Retina (tissue), 1 donor: ENCODE measurements at places on chromosomes 12 and 14.

DNA sequence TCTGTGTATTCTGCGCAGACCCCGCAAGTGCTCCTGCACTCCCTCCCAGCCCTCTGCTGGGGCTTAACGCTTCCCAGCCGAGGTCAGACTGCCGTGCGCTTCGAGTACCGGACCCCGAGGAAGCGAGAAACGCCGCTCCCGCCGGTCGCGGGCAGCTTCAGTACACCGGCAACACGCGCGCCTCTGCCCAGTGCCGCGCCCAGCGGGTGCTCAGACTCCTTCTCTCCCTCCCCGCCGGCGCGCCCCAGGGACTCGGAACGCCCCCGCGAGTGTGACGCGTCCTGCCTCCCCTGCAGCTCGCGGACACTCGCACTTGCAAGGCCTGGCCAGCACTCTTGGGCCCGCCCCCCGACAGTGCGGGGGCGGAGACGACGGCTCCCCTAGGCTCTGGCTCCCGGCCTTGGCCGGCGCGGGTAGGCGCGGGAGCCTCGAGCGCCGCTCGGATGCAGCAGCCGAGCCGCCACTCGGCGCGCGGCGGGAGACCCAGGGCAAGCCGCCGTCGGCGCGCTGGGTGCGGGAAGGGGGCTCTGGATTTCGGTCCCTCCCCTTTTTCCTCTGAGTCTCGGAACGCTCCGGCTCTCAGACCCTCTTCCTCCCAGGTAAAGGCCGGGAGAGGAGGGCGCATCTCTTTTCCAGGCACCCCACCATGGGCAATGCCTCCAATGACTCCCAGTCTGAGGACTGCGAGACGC lies at the start of gene PTGER2:
Gene PTGER2 (plus strand): TSS at position 410 of the 692 bp plus-strand sequence. CDS start 237 bp downstream, at position 647.
- peak; percentile 85 for DNase-seq

DNA sequence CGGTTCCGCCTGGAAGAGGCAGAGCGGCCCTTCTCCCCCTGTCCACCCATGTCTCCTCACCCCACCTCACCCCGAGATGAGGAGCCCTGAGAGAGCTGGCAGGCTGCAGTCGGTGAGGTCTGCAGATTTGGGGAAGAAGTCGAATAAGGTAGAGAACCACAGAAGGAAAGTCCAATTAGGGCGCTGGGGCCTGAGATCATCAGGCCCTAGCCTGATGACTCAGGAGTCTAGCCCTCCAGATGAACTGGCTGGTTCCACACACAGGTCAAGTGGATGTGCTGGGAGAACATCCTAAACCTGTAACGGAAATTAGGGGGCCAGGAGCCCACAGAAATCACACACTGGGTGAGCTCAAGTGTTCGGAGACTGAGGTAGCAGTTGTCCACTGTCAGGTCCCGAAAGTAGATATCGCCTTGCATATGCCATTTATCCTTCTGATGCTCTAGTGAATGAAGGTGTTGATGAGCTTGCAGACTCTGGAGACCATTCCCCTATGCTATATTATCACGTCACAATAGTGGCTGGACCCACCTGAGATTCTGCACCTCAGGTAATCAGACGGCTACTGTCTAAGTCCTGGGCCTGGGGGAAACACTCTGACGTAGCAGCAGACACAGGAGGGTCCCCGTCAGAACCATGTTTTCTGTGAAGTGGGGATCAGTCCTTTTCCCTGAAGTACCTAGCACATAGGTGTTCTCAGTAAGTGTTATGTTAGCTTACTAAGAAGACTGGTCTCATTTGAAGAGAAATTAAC lies 886 bp upstream of the METTL17 start:
- DNase-seq, result peak; percentile 5

DNA sequence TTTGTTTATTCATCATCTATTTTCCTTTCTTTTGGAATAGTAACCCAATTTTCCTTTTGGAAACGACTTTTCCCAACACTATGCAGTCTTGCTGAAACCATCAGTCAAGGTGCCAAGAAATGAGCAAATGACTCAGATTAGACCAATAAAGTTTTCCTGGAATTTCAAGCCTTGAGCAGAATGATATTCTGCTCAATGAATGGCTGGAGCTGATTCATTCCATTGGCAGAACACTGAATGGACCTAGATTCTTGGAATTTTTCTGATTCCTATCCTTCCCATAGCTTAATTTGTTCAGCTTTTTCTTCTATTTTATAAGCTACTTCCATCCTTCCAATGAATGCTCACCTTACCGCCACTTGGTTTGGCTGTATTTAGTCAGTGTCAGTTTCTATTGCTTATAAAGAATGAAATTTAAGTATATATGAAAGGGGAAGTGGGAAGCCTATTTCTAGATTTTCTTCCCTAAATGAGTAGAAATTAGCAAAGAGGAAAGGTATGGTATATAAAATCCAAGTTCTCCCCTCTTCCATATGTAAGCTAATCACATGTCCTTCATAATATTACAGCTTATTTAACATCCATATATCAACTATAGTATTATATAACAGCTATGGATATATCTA lies 89.0 kb downstream of the C14orf39 start:
- DNase-seq, result no peak

- no peak for DNase-seq
Observed at GRCh38 chr12:52540531-52540930, 12.4 kb downstream of the KRT71 start.

- peak; percentile 87 for DNase-seq
Observed at GRCh38 chr12:3135522-3136461, 58.6 kb downstream of the TSPAN9 start.

DNA sequence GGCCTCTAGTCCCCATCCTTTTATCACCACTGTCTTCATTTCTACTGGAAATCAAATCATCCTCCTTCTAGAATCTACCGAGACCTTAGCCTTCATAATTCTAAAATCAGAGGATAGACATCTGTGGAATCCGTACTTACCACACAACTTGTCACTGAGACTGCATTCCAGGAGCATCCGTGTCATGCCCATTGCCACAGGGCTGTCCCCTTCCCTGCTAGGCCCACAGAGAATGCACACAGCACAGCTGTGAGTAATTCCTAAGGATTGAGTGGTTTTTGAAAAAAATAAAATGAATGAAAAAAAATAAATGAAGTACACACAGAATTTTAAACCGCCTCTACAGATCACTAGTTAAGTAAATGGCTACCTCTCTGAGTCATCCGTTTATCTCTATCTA lies 21.0 kb upstream of the MAGOHB start:
- DNase-seq, result no peak

GRCh38 chr12:63093084-63093483 lies 57.9 kb downstream of the AVPR1A start:
- DNase-seq, result no peak

DNA sequence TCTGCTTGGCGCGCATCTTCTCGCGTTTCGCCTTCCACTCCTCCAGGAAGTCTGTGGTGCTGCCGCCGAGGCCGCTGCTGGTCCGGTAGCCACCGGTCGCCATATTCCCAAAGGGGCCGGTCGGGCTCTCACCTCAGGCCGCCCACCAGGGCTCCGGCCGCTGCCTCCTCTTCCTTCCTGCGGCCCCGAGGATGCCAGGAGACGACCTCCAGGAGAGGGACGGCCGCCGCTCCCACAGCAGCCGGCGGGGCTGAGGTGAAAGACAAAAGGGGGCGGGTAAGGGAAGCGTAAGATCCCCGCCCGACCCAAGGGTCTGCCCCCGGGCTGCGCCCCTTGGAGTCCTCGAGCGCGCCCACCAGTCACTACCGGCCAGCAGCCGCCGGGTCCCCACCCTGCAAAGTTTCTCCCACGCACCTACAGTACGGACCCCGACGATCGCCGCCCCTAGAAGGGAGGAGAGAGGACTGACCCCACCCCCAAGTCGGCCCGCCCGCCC lies 574 bp downstream of the PAWR start:
- peak; percentile 87 for DNase-seq

GRCh38 chr12:11811008-11811407 lies 161.5 kb downstream of the ETV6 start:
- no peak for DNase-seq

DNA sequence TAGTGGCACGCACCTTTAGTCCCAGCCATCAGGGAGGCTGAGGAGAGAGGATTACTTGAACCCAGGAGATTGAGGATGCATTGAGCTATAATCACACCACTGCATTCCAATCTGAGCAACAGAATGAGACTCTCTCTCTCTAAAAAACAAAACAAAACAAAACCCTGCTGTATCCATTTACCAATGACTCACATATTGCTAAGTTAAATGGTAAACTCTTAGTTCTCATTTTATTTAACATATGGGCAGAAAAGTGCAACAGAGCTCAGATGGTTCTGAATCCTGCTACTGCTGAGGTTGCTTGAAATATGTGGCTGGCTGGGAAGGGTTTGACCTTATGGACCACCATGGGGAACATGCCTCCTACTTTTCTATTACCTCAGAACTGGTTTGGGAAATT lies 33.7 kb upstream of the CCNT1 start:
- no peak for DNase-seq

DNA sequence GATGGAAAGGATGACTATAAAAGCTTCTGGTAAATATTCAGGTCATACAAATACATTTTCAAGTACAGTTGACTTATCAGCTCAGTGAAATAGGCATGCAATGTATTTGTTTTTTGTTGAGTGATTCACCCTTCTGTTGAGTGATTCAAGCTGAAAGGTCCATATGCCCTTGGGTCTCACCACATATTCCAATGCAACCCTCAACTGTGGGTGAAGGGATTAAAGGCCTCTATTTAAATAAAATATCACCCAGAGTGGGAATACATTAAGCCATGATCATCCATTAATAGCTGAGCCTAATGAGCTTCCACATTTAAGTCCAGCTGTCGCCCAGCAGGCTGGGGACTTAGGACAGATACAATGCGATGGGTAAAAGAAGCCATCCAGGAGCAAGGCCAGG lies 120.2 kb downstream of the CRACR2A start:
- no peak for DNase-seq

DNA sequence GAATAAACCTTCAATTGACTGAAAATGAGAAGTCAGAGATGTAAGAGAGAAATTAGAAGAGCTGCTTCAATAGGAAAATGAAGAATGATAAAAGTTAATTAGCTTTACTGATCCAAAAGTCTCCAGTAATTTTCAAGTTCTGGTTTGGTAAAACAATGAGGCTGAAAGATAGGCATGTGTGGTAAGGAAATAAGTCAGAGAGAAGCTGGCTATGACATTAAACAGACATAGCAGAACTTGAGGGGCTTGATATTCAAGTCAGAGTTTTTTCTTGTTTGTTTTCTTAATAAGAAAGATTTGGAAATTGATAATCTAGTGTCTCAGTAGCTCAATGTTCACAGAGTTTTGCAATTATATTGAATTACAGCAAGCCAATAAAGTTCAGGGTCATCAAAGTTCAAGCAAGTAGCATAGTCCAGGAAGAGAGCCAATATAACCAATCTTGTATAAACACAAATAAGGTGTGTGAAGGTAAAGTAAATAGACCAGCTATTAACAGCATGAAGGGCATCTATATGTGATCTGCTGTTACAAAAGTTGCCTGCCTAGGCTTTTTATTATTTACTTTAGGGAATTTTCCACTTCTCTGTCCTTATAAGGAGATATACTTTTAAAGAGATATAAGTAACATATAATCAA lies 1111.5 kb downstream of the TRHDE start:
- DNase-seq, result no peak

GRCh38 chr14:104694991-104695659 lies 5.7 kb downstream of the INF2 start:
- DNase-seq, result no peak

GRCh38 chr14:35760143-35760542 lies 49.0 kb downstream of the RALGAPA1 start:
- no peak for DNase-seq

DNA sequence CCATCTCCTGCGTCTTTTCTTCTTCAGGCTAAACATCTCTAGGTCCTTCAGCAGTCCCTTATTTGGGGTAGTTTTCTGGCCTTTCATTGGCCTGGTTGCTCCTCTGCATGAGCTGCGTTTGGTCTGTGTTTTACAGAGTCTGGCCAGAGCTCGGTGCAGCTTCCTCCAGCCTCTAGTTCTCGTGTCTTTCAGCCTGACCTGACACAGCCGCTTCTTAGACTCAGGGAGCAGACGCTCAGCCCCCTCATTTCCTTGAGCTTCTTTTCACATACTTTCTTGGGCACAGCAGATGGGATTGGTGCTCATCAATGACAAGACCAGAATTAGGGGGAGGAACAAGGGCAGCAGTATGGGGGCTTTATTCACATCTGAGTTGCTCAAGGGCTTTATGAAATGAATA lies 13.6 kb upstream of the GSG1 start:
- DNase-seq, result peak; percentile 59

- no peak for DNase-seq
Observed at GRCh38 chr12:39671898-39672875, 52.6 kb upstream of the ABCD2 start.
